PC-9 (cell line): ENCODE measurements at places on chromosomes 16 and 17. TPM values are rescaled to one million over a fixed set of nuclear protein-coding genes. Genes with fewer than 3 reads are reported as not detected.

GRCh38 chr16:75503801-75504200 lies 8.6 kb upstream of the CHST6 start:
- no peak overlapping the region for H3K4me3 ChIP-seq
- no peaks in the 10 kb centered on the region for H3K27me3 ChIP-seq
- H3K36me3 ChIP-seq: 0 out of 2 replicates have a peak, but pooled peaks cover 4% of the 10 kb centered on the region
- no peak overlapping the region for H3K27ac ChIP-seq
- no peak for DNase-seq
- H3K4me1 ChIP-seq: peaks cover 37% of the 10 kb centered on the region

DNA sequence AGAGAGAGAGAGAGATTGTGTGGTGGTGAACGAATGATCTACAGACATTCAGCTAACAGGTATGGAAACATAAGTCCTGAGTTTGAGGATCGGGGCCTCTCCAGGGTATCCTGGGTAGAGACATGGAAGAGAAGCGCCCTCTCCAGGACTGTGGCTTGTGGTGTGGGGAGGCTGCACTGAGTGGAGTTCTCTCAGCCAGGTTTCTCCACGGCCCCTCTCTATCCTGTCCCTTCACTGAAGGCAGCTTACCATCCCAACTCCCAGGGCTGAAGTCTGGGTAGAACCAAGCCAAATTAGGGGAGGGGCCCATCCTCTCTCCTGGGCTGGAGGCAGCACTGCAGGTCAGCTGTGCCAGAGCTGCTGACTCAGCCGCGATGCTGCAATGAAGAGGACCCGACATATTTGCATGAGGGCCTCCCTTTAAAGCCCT lies 6.2 kb downstream of the C1QL1 start:
- peaks cover 11% of the 10 kb centered on the region; the same call in 1 of the 2 replicates for H3K4me1 ChIP-seq
- no peak overlapping the region for H3K4me3 ChIP-seq
- peaks cover 11% of the 10 kb centered on the region; the same call in 1 of the 2 replicates for H3K27me3 ChIP-seq
- no peaks in the 10 kb centered on the region for H3K36me3 ChIP-seq
- DNase-seq: no peak
- no peak overlapping the region for H3K27ac ChIP-seq

GRCh38 chr16:56190677-56191155 lies 573 bp upstream of the GNAO1 start:
- H3K27me3 ChIP-seq: peaks cover 6% of the 10 kb centered on the region; the same call in 1 of the 2 replicates
- DNase-seq: no peak
- H3K4me3 ChIP-seq: peak overlapping the region; percentile 65

DNA sequence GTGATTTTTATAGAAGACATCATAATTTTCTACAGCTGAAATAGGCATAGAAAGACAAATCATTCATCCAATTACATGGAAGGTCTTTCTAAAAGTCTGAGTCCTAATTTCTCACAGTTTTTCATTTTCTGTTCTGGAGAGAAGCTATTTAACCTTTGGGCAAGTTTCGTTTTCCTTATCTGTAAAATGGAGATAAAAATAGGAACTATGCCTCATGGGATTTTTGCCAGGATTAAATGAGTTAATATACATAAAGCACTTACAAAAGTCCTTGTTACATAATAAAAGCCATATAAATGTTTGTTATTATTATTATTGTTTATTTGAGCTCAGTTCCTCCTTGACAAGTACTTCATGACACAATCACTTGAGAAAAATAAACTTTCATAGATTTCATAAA lies 121.4 kb downstream of the SKAP1 start:
- no peaks in the 10 kb centered on the region for H3K27me3 ChIP-seq
- no peaks in the 10 kb centered on the region for H3K36me3 ChIP-seq
- H3K4me1 ChIP-seq: no peaks in the 10 kb centered on the region
- DNase-seq: no peak

The NLRC5 gene
- total RNA-seq: 21.9 and 29.7 TPM in 2 replicates

- H3K27me3 ChIP-seq: no peaks in the 10 kb centered on the region
- peaks cover 20% of the 10 kb centered on the region for H3K4me1 ChIP-seq
- H3K27ac ChIP-seq: no peak overlapping the region
- H3K4me3 ChIP-seq: no peak overlapping the region
- no peaks in the 10 kb centered on the region for H3K36me3 ChIP-seq
Observed at GRCh38 chr17:41462705-41463104, 4.5 kb downstream of the KRT32 start.

- H3K4me3 ChIP-seq: no peak overlapping the region
- peaks cover 8% of the 10 kb centered on the region; the same call in 1 of the 2 replicates for H3K4me1 ChIP-seq
- DNase-seq: no peak
- H3K36me3 ChIP-seq: no peaks in the 10 kb centered on the region
- H3K27ac ChIP-seq: no peak overlapping the region
Observed at GRCh38 chr17:37708616-37709212, 36.1 kb downstream of the HNF1B start.

DNA sequence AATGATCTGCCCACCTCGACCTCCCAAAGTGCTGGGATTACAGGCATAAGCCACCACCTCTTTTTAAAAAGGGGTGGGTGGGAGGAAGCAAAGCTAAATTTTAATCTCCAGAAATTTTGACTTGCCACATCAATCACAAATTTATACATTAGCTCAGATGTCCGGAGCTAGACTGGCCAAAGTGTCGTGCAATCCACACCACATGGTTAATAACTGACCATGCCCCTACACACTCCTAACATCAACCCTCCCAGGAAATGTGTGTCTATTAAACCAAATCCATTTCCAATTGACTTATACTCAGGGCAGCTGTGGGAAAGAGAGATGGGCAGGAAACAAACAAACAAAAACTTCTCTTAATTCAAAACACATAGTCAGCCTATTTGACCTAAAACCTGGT lies 29.9 kb downstream of the SMURF2 start:
- H3K27me3 ChIP-seq: no peaks in the 10 kb centered on the region
- no peak for DNase-seq
- no peak overlapping the region for H3K4me3 ChIP-seq
- no peaks in the 10 kb centered on the region; the same call in none of the 2 replicates for H3K36me3 ChIP-seq
- peaks cover 56% of the 10 kb centered on the region for H3K4me1 ChIP-seq

The TP53TG3C gene
- not detected in 2 replicates for total RNA-seq

The OR2C1 gene
- not detected in 2 replicates for total RNA-seq

DNA sequence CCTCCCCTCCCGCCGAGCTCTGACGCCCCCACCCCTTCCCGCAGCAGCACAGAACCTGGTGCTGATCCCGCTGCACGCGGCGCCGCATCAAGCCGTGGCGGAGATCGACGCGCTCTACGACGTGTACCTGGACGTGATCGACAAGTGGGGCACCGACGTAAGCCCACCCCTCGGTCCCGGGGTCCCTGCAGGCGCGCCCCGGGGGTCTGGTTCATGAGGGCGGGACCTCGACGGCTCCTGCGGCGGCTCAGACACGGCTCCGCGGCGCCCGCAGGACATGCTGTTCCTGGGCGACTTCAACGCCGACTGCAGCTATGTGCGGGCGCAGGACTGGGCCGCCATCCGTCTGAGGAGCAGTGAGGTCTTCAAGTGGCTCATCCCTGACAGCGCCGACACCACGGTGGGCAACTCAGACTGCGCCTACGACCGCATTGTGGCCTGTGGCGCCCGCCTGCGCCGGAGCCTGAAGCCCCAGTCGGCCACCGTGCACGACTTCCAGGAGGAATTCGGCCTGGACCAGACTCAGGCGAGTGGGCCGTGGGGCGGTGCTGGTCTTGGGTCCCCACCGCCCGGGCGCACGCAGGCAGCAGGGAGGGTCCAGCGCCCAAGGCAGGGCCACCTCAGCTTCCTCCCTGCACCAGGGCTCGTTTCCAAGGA lies 1.4 kb downstream of the DNASE1L2 start:
- no peaks in the 10 kb centered on the region for H3K4me1 ChIP-seq
- no peaks in the 10 kb centered on the region for H3K27me3 ChIP-seq
- no peaks in the 10 kb centered on the region; the same call in 1 of the 2 replicates for H3K36me3 ChIP-seq
- H3K4me3 ChIP-seq: no peak overlapping the region
- DNase-seq: no peak
- H3K27ac ChIP-seq: no peak overlapping the region

DNA sequence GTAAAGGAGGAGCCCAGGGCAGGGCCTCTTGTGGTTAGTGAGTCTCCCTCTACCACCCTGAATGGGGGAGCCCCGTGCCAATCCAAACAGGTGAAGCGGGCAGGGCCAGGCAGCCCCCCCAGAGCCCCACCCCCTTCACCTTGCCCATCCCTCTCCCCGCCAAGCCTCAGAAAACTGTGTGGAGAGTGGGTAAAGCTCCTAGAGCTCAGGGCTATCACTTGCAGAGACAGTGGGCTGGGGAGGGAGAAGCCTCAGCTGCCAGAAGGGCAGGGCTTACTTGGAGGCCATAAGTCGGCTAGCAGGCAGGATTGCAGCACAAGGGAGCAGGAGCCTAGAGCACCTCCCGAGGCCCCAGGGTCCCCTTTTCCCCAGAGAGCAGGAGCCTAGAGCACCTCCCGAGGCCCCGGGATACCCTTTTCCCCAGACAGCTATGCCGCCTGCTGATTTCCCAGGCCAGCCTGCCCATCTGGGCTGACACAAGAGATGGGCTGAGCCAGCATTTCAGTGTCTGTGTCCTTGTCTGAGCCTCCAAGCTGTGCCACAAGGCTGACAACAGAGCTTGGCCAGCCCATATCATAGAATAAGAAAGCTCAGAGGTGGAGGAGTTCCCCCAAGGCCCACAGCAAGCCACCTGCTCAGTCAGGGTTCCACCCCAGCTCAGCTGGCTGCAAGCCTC lies 6.7 kb upstream of the KRT14 start:
- no peaks in the 10 kb centered on the region for H3K36me3 ChIP-seq
- H3K4me3 ChIP-seq: no peak overlapping the region
- peaks cover 20% of the 10 kb centered on the region for H3K4me1 ChIP-seq
- no peaks in the 10 kb centered on the region for H3K27me3 ChIP-seq
- DNase-seq: no peak
- no peak overlapping the region for H3K27ac ChIP-seq

- DNase-seq: no peak
- H3K4me3 ChIP-seq: no peak overlapping the region
- no peaks in the 10 kb centered on the region for H3K27me3 ChIP-seq
- no peak overlapping the region for H3K27ac ChIP-seq
- H3K36me3 ChIP-seq: no peaks in the 10 kb centered on the region
- H3K4me1 ChIP-seq: peaks cover 12% of the 10 kb centered on the region; the same call in 1 of the 2 replicates
Observed at GRCh38 chr17:31722251-31723056, 136.6 kb downstream of the COPRS start.

The CLEC19A gene
- total RNA-seq: 0.38 and 0.41 TPM in 2 replicates

The PRKAR1A gene
- total RNA-seq: 161 and 181 TPM in 2 replicates

- no peaks in the 10 kb centered on the region for H3K27me3 ChIP-seq
- no peak overlapping the region for H3K27ac ChIP-seq
- DNase-seq: no peak
- H3K36me3 ChIP-seq: no peaks in the 10 kb centered on the region
- peaks cover 12% of the 10 kb centered on the region for H3K4me1 ChIP-seq
Observed at GRCh38 chr16:12530302-12530701, 273.4 kb downstream of the CPPED1 start.

- no peaks in the 10 kb centered on the region for H3K36me3 ChIP-seq
- no peak overlapping the region for H3K4me3 ChIP-seq
- peaks cover 7% of the 10 kb centered on the region for H3K27me3 ChIP-seq
- no peaks in the 10 kb centered on the region for H3K4me1 ChIP-seq
Observed at GRCh38 chr16:51152691-51153576, 1.9 kb upstream of the SALL1 start.

- H3K36me3 ChIP-seq: no peaks in the 10 kb centered on the region
- peaks cover 14% of the 10 kb centered on the region for H3K4me1 ChIP-seq
- no peak overlapping the region for H3K27ac ChIP-seq
- no peaks in the 10 kb centered on the region for H3K27me3 ChIP-seq
- no peak overlapping the region for H3K4me3 ChIP-seq
Observed at GRCh38 chr16:9058211-9058610, 33.2 kb upstream of the HAPSTR1 start.

DNA sequence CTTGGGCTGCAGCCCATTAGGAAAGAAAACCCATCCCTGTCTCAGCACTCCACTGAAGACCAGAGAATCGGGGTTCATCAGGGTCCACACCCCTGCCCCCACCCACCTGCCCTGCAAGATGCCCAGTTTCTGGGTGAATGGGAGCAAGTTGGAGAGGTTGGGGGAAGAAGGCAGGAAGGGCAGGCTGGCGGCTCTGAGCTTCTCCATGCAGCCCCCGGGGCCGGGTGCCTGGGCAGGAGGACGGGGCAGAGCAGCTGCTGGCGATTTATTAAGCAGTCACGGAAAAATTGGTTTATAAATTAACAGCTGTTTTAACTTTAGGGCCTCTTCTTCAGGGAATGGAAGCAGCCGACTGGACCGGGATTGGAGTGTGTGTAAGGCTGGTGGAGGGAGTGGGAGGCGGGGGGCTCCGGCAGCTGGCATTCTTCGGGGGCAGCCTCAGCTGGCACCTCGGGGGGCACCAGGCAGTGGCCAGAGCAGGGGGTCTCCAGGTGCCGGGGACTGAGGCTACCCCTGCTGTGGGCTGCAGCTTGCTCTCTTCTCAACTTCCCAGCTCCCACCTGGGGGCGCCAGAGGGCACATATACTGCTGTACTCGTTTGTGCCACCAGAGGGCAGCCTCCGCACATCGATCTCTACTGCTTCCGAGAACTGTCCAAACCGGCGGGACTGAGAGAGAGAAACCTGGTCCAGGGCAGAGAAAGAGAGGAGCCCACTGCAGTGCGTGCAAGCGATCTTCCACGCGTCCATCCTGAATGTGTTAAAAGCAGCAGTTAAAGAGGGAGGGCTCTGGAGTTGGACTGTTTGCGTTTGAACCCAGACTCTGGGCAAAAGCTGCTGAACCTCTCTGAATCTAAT lies 5.0 kb upstream of the PPP1R1B start:
- 0 out of 2 replicates have a peak, but pooled peaks cover 8% of the 10 kb centered on the region for H3K4me1 ChIP-seq
- no peak overlapping the region for H3K27ac ChIP-seq
- H3K4me3 ChIP-seq: no peak overlapping the region
- H3K36me3 ChIP-seq: no peaks in the 10 kb centered on the region

The IL17C gene
- total RNA-seq: not detected in 2 replicates

- no peak for DNase-seq
- H3K27me3 ChIP-seq: no peaks in the 10 kb centered on the region
- H3K4me1 ChIP-seq: no peaks in the 10 kb centered on the region
- no peak overlapping the region for H3K27ac ChIP-seq
Observed at GRCh38 chr17:78613416-78613815, 36.2 kb upstream of the DNAH17 start.

DNA sequence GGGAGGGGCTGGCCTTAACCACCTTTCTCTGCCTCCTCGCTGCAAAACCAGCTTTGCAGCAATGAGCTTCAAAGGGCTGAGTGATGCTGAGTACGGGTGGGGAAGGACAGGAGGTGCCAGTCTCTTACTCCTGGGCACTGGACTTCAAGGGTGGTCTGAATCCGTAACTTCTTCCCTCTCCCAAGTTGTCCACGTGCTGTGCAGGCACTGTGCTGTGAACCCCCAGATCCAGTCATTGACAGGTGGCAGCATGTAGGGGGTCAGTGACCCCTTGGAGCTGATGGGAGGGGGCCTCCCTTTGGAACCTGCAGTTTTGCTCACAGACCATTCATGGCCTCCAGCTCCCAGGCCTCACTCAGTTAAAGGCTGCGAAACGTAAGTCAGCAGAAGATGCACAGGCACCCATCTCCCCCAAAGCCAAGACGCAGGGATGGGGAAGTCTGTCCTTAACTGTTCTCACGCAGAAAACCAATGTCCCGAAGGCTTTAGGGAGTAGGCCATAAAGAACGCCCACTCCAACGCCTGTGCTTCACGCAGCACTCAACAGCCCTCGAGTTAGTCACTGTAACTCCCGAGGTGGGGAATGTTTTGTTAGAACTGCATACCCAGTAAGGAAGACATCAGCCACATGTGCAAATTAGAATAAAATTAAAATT lies 7.9 kb downstream of the LITAFD start:
- H3K36me3 ChIP-seq: peaks cover 13% of the 10 kb centered on the region; the same call in 1 of the 2 replicates
- H3K27ac ChIP-seq: no peak overlapping the region
- H3K4me1 ChIP-seq: peaks cover 18% of the 10 kb centered on the region

The RUNDC3A gene
- total RNA-seq: not detected in 2 replicates

The KRT20 gene
- total RNA-seq: not detected in 2 replicates
